Activated T-cell treated with anti-CD3 and anti-CD28 coated beads, Interleukin-2, amount 50 U/mL, for 1 hour (primary cell): ENCODE measurements at places on chromosomes 7 and 10.

GRCh38 chr7:134722786-134723322 is 56.6 kb upstream of the CALD1 start:
- DNase-seq = no peak

GRCh38 chr7:100509231-100509630 is 25.5 kb downstream of the NYAP1 start:
- DNase-seq = no peak

DNA sequence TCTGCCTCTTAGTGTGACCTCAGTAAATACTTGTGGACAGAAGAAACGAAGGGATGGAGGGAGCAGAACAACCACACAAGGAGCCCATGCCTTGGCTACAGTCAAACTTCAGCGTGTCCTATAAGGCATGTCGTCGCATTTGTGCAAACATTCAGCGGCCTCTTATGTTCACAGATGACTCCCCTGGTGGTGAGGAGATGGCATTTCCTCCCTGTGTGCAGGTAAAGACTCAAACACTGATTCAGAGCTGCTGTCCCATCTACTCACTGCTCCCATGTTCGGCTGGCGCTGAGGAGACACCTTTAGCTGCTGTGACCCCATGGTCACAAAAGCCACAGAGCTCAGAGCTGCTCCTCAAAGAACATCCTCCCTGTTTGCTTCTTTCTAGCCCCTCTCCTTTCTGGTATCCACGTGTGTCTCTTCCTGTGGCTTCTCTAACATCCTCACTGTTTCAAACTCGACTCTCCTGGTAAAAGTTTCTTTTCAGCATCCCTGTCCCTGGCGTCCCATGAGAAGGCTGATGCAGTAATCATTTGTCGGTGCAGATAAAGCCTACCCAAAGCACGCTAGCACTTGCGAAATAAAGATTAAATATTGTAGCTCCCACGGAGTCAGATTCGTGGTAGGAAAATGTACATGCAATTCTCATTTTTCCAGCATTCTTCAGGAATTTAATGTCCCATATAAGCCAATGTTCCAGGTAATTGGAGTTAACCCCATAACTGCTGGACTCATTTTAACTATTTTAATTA is 124.9 kb upstream of the NEBL start:
- no peak for DNase-seq

DNA sequence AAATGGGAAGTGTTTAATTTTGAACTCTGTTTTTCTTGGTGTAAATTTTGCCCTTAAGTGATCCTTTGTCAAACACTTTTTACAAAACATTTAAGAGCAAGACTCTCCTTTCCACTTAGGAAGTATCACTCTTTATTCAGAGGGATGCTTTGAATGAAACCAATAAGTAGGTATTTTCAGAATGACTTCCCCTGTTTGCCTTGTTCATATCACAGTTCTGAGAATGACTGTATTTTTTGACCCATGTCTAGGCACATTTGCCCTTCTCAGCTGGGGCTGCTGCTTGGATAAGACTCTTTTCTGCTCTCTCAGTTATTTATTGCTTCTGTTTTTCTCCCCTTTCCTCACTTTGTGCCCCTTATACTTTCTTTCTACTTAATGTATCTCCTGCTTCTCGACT is 98.2 kb downstream of the CCNY start:
- DNase-seq = no peak

DNA sequence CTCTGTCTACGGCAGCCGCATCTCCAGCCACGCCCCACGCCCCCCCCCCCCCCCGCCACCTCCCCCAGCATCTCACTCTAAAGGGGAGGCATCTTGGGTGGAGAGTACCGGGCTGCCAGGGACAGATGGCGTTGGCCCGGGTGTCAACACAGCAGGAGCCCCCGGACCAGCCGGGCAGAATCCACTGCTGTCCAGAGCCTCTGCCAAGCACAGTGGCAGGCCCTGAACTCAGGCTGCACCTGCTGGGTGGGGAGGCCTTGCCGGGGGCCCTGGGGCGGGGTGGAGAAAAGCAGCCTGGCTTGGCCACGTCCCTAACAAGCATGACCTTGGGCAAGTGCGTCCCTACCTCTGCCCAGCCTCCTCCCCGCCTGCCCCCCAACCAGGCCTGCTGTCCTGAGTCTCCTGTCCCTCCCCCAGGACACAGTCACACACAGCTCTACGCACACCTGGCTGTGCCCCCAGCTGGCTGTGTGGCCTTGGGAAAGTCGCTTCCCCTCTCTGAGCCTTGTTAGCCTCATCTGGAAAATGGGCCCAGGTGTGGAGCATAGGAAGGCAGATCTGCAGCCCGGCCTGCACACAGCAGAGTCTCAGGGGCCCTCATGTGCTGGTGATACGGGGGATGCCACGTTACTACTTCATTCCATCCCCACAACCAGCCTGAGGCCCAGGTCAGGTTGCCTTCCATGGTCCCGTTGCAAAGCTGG is 45.2 kb downstream of the MICALL2 start:
- DNase-seq = no peak

- DNase-seq = no peak
These were observed 80.6 kb downstream of the GSAP start for GRCh38 chr7:77335581-77335980.

DNA sequence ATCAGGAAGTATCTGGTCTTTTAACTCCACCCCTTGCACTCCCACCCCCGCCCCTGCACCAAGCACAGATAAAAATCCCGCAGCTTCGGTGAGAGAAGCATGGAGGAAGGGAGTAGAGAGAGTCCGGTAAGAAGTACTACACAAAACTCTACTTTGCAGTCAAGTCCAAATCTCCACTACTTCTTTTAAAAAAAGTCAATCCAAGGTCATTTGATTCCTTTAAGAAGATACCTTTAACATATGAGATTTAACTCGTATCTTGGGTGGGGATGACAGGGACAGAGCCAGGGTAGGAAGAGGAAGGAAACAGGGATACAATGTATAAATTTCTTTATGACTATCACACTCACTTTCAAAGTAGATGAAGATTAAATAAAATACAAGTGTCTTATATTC is 132.1 kb downstream of the NRBF2 start:
- DNase-seq = no peak

DNA sequence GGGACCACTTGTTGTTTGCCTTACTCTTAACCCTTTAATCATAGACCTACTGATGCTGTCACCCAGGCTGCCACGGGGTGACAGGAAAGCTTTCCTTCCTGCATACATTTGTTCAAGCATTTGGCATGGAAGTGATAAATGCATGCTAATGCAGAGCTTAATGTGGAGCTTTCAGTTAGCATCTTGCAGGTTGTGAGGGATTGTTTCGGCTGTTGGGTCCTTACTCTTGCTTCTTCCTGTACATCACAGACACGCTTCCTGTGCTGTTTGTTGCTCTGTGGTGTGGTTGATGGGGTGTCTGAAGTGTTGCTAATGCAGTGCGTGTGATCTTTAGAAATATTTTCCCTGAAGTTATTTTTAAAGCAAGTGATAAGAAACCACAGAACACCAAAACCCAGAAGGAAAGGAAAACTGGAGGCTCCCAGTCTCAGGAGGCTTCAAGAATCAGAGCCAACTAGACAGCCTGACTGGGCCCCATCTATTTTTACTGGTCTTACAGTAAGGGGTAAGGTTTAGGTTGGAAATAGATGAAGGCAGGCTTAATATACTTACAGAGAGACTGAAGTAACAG is 143.1 kb downstream of the CHN2 start:
- peak; percentile 21 for DNase-seq

- DNase-seq = peak; percentile 42
These were observed 6.0 kb upstream of the TMED4 start for GRCh38 chr7:44587843-44588711.

GRCh38 chr7:42469341-42469740 is 232.3 kb upstream of the GLI3 start:
- DNase-seq = no peak

DNA sequence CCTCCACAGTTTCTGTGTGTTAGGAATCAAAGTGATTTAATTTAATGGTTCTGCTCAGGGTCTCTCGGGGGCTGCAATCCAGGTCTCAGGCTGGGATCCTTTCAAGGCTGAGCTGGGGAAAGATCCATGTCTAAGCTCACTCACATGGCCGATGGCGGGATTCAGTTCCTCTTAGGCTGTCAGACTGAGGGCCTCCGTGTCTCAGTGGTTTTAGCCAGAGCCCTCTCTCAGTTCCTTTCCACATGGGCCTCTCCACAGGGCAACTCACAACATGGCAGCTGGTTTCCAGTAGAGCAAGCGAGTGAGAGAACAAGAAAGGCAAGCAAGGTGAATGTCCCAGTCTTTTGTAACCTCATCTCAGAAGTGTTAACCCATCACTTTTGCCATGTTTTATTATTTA is 26.9 kb downstream of the CAV1 start:
- DNase-seq = no peak

DNA sequence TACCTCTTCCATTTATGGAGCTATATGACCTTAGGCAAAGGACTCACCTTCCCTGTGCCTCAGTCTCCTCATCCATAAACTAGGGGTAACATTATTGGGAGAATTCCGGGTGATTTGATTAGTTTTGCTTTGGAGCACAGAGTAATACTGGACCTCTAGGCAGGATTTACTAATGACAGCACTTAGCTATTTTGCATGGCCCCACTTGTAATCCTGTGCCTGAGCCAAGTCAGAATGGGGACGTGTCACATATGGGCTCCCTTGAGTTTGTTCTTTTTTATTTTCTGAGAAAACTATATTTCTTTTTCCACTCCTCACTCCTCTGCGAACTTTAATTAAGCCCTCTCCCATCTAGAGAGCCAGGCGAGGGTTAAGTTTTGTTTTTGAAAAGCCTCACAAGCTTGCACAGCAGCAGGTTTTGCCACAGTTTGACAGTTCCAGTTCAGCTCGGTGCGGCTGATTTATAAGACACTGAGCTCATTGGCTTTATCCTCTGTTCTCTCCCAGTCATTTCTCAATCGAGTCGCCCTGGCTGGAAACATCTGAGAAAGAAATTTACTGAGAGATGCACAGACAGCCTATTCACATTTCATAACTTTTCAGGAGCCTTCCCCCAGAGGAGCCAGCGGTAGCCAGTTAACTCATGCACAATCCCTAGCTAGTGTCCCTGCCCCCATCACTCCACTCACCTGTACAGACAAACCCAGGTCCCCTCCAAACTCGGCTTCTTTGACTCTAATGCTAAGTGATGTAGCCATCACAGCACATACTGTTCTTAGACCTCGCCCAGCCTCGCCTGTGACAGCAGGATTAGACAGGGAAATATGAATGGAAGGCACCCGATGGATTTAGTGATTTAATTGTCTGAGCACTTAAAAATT is 441.9 kb upstream of the NPVF start:
- no peak for DNase-seq

DNA sequence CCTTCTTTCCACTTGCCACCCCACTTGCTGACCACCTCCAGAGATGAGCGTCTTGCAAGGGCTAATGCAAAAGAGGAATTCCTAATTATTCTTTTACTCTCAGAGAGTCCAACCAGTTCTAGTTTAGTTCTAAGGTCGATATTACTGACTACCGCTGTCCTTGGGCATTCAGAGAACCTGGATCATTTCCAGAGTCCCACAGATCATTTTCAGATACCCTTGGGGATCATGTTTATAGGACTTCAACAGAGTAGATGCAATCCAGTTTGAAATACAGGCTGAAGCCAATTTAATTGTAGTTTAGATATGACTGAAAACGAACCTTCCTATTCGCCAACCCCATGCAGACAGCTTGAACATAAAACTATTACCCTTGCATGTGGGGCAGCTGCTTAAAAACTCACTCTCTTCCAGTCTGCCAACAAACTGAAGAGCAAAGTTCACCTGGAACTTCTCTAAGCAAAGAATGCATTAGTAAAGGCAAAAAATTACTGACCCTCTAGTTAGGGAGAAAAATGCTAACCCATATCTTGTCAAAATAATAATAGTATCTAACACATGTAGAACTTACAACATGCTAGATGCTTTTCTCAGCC is 22.4 kb downstream of the CFAP69 start:
- DNase-seq = no peak

DNA sequence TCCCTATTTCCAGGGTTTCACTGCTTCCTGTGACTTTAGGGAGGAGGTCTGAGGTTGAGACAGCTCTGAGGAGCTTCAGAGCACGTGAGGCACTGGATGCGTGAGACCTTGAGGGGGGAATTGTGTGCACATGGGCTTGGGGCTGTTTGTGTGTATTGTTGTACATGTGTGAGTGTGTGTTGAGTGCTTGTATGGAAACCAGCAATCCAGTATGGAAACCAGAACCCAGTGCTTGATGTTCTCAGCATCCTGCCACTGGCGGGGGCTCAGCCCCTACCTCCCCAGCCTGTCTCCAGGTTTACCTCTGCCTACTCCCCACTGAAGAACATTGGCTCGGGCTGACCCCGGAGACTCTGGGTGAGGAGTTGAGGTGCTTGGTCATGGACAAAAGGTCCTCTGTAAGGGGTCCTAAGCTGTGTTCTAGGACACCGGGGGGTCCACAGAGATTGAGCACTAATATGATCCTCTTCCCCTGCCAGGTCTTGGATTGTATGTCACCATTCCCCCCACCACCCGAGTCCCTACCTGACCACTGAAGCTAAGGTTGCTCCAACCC is 20.8 kb downstream of the SFTPD start:
- DNase-seq = no peak

- DNase-seq = peak; percentile 62
These were observed 729 bp downstream of the DNAJB6 start for GRCh38 chr7:157337316-157338149.

DNA sequence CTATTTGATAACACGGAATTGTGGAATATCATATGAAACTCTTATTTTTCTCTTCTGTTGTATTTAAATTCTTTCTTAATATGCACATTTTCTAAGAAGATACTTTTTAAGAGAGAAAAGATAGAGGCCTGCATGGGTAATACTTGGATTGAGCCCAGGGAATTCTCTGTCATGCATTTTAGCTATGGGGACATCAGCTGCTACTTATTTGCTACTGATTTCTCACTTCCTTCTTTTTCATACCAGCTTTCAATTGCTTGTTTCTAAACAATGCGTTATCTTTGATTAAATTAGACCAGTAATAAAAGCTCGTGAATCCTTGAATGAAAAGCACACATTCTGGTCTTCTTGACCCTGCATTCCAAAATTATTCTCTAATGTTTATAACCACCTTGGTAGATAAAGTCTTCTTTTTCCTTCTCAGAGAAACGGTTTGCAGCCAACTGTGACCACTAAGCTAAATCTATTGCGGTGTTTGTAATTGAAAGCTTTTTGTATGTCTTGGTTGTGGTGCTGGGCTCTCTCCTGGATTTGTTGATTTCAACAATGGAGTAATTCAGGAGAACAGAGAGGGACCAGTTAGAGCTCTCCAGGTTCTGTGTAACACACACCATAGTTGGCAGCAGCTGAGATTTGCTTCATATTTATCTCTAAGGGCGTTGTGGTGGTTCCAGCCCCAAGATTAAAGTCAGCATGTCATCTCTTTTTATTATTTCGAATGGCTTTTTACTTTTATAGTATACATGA is 139.3 kb downstream of the PPP1R9A start:
- DNase-seq = no peak

DNA sequence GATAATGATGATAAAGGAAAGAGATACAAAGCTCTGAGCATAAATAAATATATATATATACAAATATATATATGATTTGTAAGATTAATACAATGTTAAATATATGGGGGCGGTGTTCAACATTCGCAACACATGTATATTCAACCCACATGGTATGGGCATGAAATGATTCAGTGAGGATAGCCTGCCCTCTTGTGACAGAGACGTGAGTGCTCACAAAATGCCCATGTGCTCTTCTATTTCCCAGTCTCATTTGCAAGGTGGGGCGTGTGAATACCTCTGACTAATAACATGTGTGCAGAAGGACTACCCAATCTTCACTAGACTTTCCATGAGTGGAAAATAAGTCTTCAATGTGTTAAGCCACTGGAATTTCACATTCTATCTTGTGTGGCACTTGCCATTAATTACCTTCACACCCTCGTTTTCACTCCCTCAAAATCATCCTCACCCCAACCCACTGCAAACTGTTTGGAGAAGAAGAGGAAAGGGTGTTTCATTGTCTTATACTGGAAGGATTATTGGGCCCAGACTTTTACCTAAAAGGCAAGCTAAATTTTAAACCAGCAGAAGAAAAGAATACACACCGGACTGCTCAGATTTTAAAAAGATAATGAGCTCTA is 26.9 kb downstream of the ASAH2 start:
- DNase-seq = no peak
